Iris pigment epithelial cell (primary cell): ENCODE measurements at places on chromosomes 3 and 15.

GRCh38 chr3:69179740-69180372 lies 57.5 kb upstream of the LMOD3 start:
- no peak for DNase-seq

- DNase-seq = no peak
Measured at GRCh38 chr3:127964816-127965215, 49.8 kb downstream of the KBTBD12 start.

GRCh38 chr3:21542656-21543379 lies 208.2 kb downstream of the ZNF385D start:
- no peak for DNase-seq

GRCh38 chr3:107661447-107662123 lies 138.8 kb downstream of the BBX start:
- DNase-seq = peak; percentile 67

- peak; percentile 98 for DNase-seq
Measured at GRCh38 chr3:105997800-105998526, 129.2 kb upstream of the CBLB start.

DNA sequence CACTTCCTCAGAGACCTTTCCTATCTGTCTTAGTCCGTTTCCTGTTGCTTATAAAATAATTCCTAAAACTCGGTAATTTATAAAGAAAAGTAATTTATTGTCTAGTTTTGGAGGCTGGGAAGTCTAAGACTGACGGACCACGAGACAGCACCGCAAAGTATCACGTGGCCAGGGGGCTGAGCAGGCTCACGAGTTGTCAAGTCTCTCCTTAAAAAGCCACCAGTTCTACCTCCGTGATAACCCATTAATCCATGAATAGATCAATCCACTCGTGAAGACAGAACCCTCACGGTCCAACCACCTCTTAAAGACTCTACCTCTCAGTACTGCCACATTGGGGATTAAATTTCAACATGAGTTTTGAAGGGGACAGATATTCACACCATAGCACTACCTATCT lies 821 bp downstream of the LINS1 start:
- peak; percentile 10 for DNase-seq

- no peak for DNase-seq
Measured at GRCh38 chr3:152300029-152300731, 31.5 kb downstream of the MBNL1 start.

DNA sequence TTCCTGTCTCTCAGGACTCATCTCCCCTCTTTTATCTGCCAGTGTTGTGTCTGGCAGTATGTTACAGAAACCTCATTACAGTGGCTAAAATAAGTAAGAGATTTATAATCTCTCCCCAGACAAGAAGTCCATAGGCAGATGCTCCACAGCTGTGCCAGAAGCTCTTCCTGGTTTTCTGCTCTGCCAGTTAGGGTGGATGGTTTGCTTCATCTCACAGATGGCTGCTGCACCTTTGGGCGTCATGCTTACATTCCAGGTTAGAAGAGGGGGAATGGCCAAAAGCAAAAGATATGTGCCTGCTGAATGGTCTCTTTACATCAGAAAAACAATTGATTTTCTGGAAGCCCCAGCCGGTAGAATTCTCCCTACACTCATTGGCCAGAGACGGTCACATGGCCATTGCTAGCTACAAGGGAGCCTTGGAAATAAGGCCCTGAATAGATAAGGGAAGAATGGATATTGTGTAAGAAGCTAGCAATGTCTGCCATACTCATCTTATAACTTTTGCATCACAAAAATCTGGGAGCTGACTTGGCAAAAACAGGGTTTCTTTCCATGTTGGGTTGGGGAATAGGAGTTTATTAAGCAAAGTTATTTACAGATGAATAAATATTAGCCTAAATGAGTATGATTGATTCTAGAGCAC lies 91.1 kb downstream of the PDCD6IP start:
- peak; percentile 43 for DNase-seq
